ENCODE measurements at places on chromosomes 7 and 10.

DNA sequence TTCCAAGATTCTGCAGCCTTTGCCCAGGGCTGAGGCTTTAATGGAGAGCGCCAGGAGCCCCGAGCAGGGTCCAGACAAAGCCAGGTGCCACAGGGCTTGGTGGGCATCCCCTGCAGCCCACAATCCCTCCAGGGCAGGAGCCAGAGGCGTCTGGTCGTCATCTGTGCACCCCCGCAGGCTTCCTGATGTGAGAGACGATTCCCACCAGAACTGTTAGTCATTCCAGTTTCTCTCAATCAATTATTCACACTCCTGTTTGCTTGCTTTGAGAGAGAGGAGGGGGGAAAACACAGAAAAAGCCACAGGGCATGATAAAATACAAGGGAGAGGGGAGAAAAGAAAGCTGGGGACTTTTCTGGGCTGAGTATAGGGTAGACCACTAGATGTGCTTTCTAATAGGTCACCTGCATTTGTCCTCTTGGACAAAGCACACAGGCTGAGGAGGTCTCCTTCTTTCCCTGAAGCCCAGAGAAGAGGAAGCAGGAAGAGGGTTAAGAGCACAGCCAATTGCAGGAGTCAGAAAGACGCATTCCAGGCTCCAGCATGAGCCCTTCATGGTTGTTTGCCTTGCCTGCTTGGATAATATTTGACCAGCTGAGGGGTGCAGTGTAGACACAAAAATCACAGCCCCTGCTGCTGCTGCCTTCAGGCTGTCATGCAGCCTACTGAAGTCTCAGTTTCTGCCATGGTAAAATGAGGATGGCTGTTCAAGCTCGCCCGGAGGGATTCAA, 194.4 kb downstream of the PLXNA4 start:
- no peak for DNase-seq

- peak; percentile 59 for DNase-seq
These were observed 1.4 kb upstream of the LCOR start for GRCh38 chr10:96830511-96831199.

DNA sequence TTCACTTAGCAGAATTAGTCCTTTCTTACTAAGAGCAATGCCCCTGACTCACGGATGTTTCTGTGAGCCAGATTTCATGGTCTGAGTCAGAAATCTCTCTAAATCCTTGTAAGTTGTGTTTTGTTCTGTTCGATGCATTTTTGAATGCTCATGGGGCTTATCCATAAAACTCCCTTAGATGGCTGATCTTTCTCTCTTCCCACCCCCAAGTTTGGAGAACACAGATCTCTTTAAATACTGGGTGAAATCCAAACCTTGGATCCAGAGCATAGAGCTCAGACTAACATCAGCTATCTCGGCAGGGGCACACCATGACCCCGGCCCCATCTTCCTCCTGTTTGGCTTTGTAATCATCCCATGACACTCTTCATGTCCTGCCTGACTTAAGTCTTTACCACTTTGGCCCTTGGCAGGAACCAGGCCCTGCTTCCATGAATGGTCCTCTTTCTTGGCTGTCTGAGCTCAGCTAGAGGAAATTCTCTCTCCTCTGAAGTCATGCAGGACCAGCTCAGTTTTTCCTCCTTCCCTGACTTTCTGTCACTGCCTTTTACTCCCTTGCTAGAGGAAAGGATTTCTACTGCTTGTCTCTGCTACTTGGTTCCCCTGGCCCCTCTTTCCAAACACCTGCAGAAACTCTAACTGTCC, 120.4 kb upstream of the RAB11FIP2 start:
- no peak for DNase-seq

- DNase-seq = no peak
These were observed 115.1 kb downstream of the PKD1L1 start for GRCh38 chr7:47833211-47833610.

GRCh38 chr10:34729619-34730018, 85.5 kb downstream of the PARD3 start:
- no peak for DNase-seq

DNA sequence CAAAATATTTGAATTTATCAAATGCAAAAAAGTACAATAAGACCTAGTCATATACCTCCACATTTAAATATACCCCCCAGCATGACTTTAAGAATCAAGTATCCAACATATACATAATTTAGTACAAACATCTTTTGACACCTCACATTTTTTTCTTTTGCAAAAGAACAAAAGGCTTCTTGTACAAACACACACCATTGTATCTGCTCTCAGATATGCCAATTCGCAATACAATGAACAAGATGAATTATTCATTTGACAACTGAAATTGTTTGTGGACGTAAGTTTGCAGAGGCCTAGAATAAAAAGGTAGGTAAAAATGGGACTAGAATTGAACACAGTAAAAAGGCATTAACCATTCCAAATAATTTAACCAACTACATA, 154.4 kb downstream of the CACNA2D1 start:
- DNase-seq = no peak

- peak; percentile 13 for DNase-seq
These were observed 10.4 kb upstream of the EIF3A start for GRCh38 chr10:119090968-119091367.

- DNase-seq = no peak
These were observed 29.3 kb downstream of the PIK3AP1 start for GRCh38 chr10:96690755-96691730.

GRCh38 chr7:106867641-106868351, 2.7 kb downstream of the PIK3CG start:
- no peak for DNase-seq

- no peak for DNase-seq
These were observed 391.4 kb upstream of the ETV1 start for GRCh38 chr7:14380881-14381280.

GRCh38 chr10:3425716-3426115, 253.1 kb upstream of the PITRM1 start:
- no peak for DNase-seq

DNA sequence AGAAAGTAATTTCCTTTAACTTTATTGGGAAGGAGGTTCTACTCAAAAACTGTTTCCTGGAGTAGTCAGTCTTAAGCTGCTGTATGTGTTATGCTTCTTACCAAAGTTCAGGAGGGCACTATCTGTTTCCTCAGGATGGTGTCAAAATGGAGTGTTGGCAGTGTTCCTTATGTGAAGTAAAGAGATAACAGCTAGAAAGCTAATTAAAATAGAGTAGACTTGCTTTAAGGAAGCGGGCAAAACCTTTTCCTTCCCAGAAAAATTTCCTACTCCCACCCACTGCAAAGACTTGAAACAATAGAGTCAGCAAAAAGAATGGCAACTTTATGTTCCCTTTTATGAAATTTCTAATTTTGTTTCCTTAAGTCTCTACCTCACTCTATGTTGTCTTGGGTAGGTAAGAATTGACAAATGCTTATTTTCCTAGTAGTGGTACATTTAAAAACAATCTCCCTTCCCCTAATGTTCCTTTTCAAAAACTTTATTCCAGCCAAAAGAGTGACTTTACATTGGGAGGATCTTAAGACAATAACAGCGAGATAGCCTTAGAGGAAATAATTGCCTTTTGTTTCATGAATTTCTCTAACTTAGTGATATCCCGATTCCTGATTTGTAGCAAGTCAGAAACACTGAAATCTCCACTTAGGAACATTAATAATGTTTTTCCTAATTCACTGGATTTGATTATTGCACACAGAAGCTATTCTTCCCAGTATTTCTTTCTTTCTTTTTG, 26.5 kb upstream of the ENTPD1 start:
- DNase-seq = no peak

DNA sequence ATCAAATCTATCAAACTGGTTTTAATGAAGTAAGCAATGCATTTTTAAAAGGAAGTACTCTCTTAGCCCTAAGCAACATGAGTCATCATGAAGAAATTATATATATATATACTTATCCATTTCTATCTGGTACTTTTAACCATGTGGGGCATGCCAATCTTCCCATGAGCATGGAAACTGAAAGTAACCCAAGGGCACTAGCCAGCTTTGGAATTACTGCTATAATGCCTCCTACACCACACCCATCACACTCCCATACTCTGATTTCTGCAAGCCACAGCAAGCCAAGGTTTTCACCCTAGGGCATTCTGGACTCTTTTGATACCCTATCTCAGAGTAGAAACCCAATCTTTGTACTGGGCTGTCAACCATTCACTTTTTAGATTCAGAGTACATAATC, 204.6 kb downstream of the IMMP2L start:
- DNase-seq = no peak

GRCh38 chr7:131212114-131212513, 115.6 kb upstream of the MKLN1 start:
- no peak for DNase-seq

GRCh38 chr7:99331002-99331401, 5.3 kb downstream of the ARPC1A start:
- DNase-seq = no peak

- no peak for DNase-seq
These were observed 87.4 kb upstream of the TNS3 start for GRCh38 chr7:47669178-47669891.

GRCh38 chr10:88082391-88082790, 219.0 kb downstream of the PTEN start:
- DNase-seq = no peak

DNA sequence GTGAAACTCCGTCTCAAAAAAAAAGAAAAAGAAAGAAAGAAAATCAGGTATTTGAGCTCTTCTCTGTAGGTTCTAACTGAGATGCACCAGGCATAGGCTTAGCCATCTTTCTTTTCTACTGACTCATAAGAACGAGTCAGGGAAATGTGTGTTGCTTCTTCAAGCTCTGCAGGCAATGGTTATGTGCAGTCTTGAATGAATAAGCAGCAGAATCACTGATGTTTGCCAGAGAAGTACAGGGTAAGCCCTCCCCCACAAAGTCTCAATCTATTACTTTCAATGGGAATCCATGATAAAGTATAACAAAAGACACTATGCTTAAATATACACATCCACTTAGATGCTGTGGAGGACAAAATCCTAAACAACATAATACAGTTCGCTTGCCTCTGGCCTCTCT, 239.2 kb downstream of the PARD3 start:
- DNase-seq = no peak

GRCh38 chr7:3956949-3957348, 655.9 kb downstream of the SDK1 start:
- no peak for DNase-seq

- no peak for DNase-seq
These were observed 104.0 kb upstream of the ZEB1 start for GRCh38 chr10:31215052-31215451.

GRCh38 chr7:112573302-112574039, 92.7 kb downstream of the LSMEM1 start:
- no peak for DNase-seq

- no peak for DNase-seq
These were observed 2.7 kb downstream of the DLX5 start for GRCh38 chr7:97021747-97022490.

GRCh38 chr10:126135177-126135576, 238.8 kb downstream of the FANK1 start:
- no peak for DNase-seq

GRCh38 chr10:3803295-3803926, 18.4 kb upstream of the KLF6 start:
- DNase-seq = no peak

All from stimulated activated CD8-positive, alpha-beta memory T cell treated with anti-CD3 and anti-CD28 coated beads, Interleukin-2, amount 100 ng/mL, for 1 hour (primary cell).